ENCODE measurements at places on chromosomes 1 and 21. TPM values are rescaled to one million over a fixed set of nuclear protein-coding genes. Genes with fewer than 3 reads are reported as not detected.

Gene CDCA8
- under 0.01 TPM for total RNA-seq

DNA sequence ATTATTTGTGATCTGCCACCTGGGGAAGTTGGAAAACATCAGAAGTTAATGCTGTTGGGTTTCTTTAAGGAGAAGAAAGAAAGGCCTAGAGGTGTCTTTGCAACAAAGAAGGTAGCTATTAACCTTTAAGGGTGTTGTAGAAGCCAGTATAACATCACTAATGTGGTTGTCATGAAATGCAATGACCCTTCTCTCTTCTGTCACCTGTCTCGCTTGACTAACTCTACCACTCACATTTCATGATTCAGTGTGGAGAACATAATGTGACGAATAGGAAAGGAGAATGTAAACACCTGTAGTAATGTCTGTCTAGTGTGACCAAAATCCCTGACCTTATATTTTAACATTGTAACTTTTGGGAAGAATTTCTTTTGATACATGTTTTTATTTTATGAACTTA lies 211.7 kb upstream of the UBE2U start:
- H3K36me3 ChIP-seq, result no peaks in the 10 kb centered on the region
- H3K27ac ChIP-seq, result no peak overlapping the region
- no peaks in the 10 kb centered on the region for H3K27me3 ChIP-seq
- H3K4me1 ChIP-seq, result peaks cover 9% of the 10 kb centered on the region

- no peak for DNase-seq
- H3K36me3 ChIP-seq, result no peaks in the 10 kb centered on the region
- H3K27ac ChIP-seq, result peak overlapping the region; percentile 93
- no peaks in the 10 kb centered on the region for H3K4me1 ChIP-seq
- peak overlapping the region; percentile 61 for H3K4me3 ChIP-seq
Measured at GRCh38 chr1:173714441-173714758, 381 bp upstream of the KLHL20 start.

GRCh38 chr1:116667575-116668105 lies at the start of gene IGSF3:
IGSF3 (minus strand) TSS chr1:116667733; CDS start chr1:116666326, 1,407 bp downstream.
- H3K4me3 ChIP-seq, result peak within 1 kb of the TSS; percentile 48
- no peak within 1 kb of the TSS for H3K27ac ChIP-seq

DNA sequence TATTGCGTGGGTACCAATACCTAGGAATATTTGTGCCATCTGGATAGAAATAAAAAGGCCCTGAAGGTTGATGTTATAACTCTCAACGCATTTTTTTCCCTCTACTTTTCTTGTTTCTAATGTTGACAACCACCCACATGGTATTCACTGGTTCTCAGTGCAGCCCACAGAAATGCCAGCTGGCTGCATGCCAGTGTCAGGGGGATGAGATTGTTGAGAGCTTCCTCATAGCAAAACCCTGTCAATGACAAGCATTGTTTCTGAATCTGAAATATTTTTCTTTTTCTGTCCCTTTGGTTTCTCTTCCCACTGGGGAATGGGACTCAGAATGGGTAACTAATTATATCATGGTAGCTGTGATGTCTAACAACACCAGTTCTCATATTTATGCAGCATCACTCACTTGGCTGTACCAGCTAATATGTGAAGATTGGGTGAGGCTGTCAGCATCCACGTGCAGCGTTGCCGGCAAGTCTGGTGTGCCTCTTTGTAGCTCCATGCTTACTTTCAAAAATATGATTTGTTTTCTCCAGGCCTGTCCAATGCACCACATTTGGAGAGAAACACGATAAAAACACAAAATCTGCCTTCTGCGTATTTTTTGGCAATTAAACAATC lies 284.6 kb downstream of the PTBP2 start:
- H3K36me3 ChIP-seq, result no peaks in the 10 kb centered on the region
- no peaks in the 10 kb centered on the region for H3K27me3 ChIP-seq
- H3K27ac ChIP-seq, result no peak overlapping the region
- no peaks in the 10 kb centered on the region for H3K4me1 ChIP-seq
